ENCODE measurements at places on chromosomes 5 and 9.

- DNase-seq: no peak
These were observed 132.7 kb downstream of the PAPPA start for GRCh38 chr9:116286297-116286696.

DNA sequence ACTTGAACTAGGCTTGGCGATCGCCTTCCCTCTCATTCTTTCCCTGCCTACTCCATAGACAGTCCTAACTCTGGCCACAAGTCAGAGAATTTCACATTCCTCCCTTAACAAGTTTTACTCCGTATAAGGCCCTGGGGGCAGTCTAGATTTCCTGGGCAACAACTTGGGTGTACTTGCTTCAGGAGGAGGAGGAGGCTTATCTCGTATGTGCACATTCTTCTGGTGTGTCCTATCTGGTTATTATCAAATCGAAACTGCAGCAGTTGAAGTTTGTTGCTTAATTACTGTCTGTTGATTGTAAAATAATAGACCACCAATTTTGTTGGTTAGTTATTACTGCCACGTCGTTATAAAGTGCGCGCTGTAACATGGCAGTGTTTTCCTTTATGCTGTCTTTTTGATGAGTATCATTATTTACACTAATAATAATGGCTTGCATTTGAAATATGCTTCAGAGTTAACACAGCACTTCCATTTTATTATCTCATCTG is 42.0 kb downstream of the PIP5K1B start:
- DNase-seq: no peak

GRCh38 chr9:77016121-77016525 is 3.3 kb upstream of the FOXB2 start:
- DNase-seq: no peak

GRCh38 chr9:127954831-127955293 is 17.2 kb upstream of the DPM2 start:
- no peak for DNase-seq

GRCh38 chr5:80745490-80745889 is 90.7 kb upstream of the DHFR start:
- DNase-seq: no peak

DNA sequence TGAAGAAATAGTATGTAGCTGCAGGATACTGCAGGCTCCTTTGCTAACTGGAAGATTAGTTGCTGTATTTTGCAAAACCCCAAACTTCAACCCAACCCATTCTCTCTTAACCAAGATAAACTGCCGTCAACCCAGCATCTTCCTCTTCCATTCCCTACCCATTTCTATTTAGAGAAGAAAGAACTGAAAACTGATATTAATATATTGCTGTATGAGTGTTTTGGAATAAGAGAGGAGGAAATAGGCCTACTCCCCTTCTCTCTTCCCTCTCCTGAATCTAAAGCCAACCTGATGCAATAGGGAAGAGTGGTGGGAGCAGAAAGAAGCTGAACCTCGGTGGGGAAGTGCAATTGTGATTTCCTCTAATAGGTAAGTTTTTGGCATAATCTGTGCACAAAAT is 83.7 kb downstream of the TMEM215 start:
- no peak for DNase-seq

- no peak for DNase-seq
These were observed 235.7 kb upstream of the TNC start for GRCh38 chr9:115353681-115354080.

GRCh38 chr5:88930335-88930734 is 47.4 kb upstream of the MEF2C start:
- no peak for DNase-seq

- DNase-seq: peak; percentile 75
These were observed 1.1 kb upstream of the NTRK2 start for GRCh38 chr9:84668196-84669012.

DNA sequence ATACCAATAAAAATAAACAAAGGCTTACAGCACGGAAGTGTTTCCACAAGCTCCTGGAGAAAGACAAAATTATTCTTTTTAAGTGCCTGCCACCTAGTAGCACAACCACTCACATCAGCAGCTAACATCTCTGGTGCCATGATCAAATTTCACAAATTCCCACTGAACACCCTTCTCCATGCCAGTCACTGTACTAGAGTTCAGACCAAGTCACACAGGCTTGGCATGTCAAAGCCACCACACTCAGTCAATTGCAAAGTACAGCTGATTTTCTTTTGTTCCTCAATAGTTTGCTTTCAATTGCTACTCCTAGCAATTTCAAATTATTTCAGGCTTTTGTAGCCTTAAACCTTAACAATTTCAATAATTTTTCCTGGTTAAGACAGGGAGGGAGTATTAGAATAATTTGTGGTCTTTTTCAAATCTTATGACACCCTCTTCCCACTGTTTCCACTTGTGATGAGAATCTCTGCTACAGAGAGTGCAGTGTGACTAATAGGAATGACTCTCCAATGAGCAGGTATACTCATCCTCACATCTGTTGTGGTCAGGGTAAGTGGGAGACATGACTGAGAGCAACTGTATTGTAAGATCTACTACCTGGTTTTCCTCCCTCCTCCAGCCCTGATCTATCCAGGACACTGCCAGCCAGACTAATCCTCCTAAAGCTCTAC is 46.2 kb downstream of the RNF145 start:
- DNase-seq: peak; percentile 29

Data from stimulated activated CD4-positive, alpha-beta T cell treated with anti-CD3 and anti-CD28 coated beads, Interleukin-15, amount 100 ng/mL, for 24 hours (primary cell).